ENCODE measurements at places on chromosomes 7 and 10.

DNA sequence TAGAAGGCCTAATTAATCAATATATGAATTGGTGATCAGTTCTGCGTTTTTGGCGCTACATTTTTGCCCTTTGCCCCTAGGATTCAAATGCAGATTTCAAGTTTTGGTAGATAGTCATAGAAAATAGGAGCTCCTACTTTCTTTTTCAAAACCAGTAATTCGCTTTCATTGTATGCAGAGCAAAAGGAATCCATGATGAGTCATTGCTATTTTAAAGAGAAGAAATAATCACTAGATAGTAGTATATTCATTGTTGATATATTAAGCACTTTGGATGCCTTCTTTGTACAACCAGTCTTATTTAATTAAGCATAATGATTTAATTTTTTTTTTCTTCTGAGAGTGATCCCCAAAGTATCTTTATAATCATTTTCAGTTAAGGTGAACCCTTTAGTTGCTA lies 50.3 kb downstream of the CSTF2T start:
- DNase-seq: no peak

- no peak for DNase-seq
Measured at GRCh38 chr7:127473409-127473808, 80.9 kb upstream of the ZNF800 start.

- DNase-seq: no peak
Measured at GRCh38 chr10:27664461-27664860, 81.2 kb downstream of the MKX start.

GRCh38 chr7:66335318-66335717 lies 130.2 kb downstream of the TPST1 start:
- no peak for DNase-seq

DNA sequence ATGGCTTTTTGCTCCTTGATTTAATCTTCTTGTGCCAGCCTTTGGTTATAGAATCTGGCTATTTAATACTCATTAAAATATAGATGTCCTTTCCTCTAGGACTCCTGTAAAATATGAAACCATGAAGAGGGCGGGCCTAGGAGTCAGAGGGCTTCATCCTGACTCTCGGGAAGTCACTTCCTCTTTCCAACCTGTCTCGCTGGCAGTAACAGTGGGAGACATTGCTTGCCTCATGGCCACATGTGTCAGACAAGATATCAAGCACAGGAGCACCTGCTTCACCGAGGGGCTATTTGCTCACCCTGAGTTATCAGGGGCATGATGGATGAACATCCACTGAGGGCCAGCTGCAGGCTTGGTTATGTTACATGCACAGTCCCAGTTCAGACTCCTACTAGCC lies 31.0 kb downstream of the SLIT1 start:
- no peak for DNase-seq

DNA sequence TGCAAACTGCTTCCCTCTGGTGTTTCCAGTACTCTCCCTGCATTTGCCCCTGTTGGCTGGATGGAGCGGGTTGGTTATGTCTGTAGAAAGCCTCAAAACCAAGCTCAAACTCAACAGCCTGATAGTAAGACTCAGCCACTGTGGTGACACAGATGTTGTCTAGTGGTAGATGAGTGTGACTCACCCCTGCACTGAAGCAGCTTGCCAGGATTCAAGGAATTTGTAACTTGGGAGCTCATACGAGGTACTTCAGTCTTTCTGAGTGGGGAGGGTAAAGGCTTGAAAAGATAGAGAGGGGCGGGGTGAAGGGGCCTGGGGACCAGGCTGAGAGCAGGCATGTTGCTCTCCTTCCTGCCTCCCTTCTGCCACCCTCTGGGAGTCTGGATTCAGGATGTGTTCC lies 22.9 kb upstream of the AQP1 start:
- no peak for DNase-seq

DNA sequence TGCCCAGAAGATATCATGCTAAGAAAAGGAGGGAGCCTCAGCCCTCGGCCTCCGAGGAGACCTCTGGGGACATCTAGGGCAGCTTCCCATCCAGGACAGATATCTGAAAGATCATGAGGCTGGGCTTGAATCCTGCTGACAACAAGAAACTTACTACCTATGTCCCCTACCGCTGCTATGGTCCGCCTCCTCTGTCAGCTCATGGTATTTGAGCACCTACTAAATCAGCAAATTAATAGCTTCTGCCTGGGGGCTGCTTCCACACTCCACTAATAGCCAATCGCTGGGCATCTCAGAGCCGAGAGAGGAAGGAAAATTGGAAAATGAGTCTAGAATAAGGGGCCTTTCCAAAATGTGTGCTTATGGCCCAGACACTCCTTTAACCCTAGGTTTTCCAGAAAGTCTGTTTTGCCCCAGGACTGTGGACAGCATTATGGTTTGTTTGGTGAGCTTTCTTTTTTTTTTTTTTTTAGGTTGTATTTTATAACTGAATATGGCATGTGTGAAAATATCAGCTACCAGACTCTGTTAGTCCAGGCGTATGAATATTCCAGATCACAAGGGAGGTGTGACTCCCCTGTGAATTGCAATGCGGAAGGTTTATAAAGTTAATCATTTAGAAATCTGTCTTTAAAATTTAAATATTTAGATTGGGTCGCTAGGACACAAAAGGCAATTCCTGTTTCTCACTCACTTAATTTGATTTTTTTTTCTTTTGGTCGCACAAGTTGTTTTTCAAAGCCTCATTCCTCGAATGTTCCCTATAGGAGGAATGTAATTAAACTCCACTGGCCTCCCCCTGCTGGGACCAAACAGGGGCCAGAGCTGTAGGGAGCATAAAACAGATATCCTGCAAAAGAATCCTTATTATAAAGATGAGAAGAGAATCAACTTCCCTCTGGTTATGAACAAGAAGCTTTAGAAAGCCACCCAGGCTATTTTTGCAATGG lies 89.4 kb downstream of the PARP12 start:
- DNase-seq: no peak

GRCh38 chr10:73095481-73096021 lies 1.1 kb downstream of the P4HA1 start:
- DNase-seq: peak; percentile 70

- DNase-seq: no peak
Measured at GRCh38 chr10:111338805-111339204, 262.0 kb downstream of the ADRA2A start.

DNA sequence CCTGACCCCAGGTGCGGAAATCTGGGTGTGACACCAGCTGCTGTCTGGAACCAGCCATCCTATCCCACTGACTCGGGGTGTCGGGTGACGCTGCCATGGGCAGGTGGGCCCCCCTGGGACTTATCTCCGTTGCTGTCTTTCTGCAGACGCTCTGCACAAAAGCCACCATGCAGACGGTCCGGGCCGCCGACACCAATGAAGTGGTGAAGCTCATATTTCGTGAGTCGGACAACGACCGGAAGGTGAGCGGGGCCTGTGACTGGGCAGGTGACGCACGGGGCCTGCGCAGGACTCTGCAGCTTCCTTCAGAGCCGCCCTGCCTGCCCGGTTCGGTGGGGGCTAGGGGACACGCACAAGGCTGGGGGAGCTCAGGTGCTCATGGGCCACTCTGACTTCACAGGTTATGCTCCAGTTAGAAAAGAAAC lies 36.6 kb downstream of the NKX6-2 start:
- DNase-seq: no peak

DNA sequence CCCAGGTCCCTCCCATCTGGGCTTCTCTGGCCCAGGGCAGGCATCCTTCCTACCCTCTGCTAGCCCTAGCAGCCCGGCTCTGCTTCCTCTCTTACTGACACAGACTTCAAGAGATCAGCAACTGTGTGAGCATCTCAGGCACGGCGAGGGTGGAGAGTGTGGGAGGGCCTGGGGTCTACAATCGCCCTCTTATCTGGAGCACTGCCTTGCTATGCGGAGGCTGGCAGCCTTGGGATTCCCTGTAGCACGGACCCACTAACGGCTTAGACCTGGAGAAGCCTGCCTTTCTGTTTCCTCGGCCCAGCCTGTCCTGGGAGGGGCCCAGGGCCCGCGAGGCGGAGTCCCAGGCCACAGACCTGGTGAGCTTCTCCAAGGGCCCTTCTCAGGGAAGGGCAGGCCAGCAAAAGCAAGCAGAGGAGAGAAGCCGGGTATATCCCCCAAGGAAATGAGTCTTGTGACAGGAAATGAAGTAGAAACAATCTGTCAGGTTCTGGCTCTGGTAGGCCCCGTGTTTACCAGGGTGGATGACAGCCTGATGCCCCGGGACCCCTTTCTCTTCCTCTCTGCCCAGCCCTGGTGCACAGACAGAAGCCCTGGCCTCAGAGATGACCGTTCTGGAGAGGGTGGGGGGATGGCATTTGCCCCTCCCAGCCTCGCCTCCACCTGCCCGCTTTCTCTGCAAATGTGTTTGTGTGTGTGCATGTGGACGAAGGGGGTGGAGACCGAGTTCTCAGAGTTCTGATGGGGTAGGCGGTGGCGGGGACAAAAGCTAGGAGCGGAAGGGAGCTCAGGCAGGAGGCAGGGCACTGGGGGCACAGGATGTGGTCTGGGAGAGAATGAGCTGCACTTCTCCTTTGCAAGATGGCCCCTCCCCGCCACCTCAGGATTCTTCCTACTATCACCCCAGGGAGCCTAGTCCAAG lies 2.5 kb downstream of the LRCH4 start:
- peak; percentile 74 for DNase-seq

DNA sequence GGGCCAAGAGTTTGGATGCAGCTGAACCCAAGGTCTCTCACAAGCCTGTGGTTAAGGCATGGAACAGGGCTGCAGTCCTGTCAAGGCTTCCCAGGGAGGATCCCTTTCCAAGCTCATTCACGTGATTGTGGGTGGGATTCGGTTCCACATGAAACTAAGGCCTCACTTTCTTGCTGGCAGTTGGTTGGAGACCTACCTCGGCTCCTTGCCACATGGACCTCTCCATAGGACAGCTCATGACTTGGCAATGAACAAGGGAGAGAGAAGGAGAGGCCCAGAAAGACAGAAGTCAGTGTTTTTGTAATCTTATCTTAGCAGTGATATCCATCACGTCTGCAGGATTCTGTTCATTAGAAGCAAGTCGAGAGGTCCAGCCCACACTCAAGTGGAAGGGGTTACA lies 583.8 kb downstream of the LRMDA start:
- DNase-seq: no peak

GRCh38 chr10:118308664-118309063 lies 33.5 kb downstream of the FAM204A start:
- no peak for DNase-seq

- DNase-seq: no peak
Measured at GRCh38 chr10:117166418-117167345, 28.6 kb upstream of the VAX1 start.

DNA sequence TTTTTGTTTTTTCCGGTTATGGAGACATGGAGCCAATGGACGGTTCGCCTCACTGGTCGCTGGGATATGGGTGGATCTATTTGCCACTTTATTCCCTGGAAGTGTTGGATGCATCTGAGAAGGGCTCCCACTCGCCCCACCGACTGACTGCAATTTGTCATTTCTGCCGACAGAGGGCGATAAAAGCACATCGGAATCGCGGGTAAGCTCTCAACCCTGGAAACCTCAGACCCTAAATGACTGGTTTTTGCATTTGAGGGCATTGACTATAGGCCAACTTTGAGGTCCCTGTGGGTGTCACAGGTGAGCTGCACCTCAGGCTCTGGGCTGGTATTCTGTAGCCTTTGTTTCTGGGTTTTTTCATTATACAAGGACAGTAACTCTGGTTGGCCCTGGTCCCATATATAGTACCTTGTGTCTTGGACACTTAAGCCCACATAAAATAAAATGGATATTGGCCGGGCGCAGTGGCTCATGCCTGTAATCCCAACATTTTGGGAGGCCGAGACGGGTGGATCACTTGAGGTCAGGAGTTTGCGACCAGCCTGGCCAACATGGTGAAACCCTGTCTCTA lies 11.9 kb upstream of the OPALIN start:
- peak; percentile 60 for DNase-seq

DNA sequence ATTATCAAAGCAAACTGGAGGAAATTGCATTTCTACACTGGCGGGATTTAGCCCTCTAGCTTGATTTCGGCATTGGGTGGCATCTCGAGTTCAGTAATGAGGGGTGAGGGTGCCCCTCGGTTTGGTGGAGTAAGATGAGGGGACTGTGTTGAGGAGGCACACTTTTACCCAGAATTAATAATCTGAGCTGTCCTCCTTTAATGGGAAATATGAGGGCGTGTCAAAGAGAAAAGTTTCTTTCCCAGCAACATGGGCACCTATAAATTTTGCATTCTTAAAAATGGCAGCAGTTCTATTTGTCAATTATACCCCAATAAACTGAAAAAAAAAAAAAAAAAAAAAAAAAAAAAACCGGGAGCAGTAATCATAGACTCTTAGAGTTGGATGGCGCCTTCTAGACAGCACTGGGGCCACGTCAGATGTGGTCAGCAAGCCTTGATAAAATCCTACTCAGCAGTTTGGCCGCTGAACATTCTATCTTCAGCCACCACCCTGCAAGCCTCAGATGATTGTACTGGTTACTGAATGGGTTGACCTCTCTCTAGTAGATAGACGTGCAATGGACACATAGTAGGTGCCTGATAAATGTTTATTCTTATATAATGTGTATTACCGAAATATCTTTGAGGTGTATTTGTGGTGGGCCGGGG lies 931 bp downstream of the PAPSS2 start:
- DNase-seq: peak; percentile 53

GRCh38 chr10:125165584-125166573 lies 5.5 kb upstream of the CTBP2 start:
- DNase-seq: no peak

- DNase-seq: peak; percentile 60
Measured at GRCh38 chr7:127447326-127447945, 54.9 kb upstream of the ZNF800 start.

DNA sequence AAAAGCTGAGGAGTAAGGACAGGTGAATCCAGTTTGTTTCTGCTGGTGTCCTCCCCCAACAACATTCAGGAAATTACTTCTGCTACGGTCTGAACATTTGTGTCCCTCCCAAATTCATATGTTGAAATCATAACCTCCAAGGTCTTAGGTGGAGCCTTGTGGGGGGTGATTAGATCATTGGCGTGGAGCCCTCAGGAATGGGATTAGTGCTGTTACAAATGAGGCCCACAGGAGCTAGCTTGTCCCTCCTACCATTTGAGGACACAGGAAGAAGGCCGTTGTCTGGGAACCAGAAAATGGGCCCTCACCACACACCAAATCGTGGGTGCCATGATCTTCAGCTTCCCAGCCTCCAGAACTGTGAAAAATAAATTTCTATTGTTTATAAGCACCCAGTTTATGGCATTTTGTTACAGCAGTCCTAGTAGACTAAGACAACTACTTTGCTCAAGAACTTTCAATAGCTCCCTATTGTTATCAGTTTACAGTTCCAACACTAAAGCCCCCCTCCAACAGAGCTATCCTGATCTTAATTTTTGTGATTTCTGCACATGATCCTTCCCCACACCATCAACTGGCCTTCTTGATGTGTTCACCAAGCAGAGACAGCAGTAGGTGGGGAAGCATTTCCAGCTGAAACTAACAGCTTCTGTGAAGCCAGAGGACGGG lies 2.1 kb upstream of the LRMDA start:
- no peak for DNase-seq

GRCh38 chr7:155188357-155188756 lies 109.3 kb upstream of the INSIG1 start:
- DNase-seq: no peak

DNA sequence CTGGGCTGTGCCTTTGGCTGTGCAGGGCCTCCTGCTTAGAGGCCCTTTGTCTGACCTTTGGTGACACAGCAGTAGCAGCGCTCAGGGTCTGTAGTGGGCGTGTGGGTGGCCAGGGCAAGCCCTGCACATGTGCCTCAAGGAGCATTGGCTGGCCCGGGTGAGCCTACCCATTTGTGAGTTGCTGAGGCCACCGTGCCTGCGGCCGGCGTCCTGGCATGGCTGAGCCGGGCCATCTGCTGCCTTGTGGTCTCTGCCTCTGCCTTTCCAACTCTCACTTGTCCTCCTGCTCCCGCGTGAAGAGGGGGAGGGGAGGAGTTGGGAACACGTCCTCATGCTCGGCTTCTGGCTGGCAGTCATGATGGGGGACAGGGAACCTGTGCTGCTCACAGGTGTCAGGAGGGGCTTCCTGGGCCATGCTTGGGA lies 9.2 kb upstream of the ORAI2 start:
- DNase-seq: no peak
